ENCODE measurements at places on chromosomes 2 and 18.

- DNase-seq, result no peak
Observed at GRCh38 chr2:107430006-107430405, 396.7 kb upstream of the RGPD4 start.

DNA sequence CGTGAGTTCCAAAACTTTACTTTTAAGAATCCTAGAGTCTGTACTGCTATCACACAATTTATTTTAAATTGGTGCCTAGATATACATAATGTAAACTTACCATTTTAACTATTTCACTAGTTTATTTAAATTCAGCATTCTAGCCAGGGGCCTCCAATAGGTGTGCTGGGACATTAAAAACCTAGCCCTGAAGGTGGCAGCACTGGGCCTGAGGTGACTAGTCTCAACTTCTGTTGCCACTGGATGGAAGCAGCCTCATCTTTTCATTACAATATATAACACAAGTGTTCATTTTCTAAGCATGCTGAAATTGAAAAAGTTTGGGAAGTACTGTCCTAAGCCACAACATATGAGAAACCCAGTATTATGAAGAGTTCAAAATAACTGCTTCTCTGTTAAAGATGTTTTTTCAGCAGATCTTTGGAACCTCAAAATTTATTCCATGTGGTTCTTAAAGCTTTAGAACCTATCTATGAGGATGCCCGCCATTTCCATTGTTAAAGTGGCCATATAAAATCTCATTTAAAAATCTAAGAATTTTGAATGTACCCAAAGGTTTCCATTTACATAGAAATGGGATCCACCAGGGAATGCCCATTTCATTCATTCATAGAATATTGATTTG, 2.9 kb upstream of the RBBP8 start:
- DNase-seq, result peak; percentile 47

- no peak for DNase-seq
Observed at GRCh38 chr2:30807249-30807648, at the start of gene CAPN13. Gene CAPN13, minus strand, starts transcription at chr2:30807446. Its CDS starts 20,121 bp downstream, at chr2:30787325.

DNA sequence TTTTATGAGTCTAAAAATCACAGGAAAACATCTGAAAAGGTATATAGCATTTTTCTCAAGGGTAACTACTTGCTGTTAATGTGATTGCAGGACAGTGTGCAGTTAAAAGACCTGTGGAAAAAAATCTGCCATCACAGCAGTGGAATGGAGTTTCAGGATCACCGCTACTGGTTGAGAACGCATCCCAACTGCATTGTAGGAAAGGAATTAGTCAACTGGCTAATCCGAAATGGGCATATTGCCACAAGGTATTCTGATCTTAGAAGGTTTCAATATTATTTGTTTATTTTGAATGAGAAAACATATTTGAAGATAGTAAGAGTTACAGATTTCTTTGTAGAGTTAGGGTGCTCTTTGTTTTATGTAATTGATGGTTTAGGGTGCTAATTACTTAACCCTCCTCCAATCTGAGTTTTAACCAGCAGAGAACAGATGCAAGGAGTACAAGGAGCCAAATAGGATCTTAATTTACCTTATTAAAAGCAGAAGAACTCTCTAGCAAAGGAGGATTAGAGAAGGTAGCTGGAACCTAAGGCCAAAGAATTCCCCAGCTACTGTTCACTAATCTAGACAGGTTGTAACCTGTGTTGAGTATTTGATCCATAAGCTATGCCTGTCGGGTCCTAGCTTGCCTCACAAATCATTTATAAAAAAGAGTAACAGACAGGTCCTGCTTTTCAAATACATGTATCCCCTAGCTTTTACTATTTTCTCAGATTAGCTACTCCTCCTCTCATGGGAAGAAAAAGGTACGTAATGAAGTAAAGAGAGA, 35.0 kb downstream of the PIKFYVE start:
- no peak for DNase-seq

Data from retina (tissue), 1 donor.